ENCODE measurements at places on chromosomes 7 and 10.

DNA sequence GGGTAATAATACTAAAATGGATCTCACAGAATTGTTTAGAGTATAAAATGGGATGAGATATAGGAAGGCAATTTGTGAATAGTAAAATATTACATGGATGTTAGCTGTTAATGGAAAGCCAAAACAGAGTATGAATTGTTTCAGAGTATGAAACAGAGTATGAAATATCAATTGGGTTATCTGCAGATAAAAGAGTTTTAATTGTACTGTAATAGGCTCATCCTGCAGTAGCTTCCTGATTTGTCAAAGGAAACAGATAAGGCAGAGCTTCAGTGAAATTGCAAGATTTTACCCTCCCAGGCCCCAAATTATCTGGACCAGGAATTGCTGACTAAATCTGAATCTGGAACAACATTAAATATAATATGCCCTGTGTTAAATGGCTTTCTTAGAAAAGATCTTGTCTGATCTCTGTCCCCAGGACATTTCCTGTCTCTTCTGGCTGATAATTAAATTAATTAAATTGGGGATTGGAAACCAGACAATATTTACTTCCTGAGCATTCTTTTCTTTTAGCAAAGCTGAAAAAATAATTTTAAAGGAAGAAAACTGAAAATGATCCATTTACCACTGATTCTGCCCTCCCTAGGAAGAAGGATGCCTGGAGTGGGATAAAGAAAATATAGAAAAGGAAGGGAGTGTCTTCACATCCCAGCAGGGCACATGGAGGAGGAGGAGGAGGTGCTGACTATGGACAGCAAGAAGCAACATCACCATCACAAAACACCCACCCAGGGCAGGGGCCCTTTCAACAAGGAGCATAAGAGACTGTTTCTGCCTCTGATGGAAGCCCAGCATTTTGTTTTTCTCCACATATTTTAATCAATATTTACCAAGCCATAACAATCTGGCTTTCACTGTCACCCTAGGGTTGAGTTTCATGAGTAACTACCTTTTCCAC is 18.5 kb downstream of the PTN start:
- no peak for DNase-seq

DNA sequence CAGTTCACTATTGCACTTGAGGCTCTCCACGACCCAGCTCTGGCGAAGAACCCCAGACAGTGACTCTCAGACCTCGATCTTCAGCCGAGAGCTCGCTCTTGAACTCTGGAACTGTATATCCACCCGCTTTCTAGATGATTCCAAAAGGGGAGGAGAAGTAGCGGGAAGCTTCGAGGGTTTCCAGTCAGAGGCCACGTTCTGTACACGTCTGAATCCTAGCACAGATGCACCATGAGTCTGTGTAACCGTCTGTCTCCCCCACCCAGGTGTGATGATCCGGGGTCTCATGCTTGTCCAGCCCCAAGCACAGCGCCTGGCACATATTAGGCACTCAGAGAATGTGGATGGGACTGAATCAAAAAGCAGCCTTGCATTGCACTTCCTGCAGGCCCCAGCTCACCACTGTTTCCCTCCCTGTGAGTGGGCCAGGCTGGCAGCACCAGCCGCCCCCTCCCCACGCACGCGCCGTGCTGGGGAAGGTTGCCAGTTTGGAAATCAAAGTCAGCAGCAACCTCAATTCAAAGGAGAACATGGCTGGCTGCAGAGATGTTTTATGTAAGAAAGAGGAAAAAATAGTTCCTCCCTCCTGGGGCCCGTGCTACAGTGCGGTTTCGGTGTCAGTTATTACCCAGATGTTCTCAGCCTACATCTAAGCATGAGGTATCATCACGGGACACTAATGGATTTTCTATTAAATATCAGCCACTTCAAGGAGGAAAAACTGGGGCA is 5.7 kb downstream of the GRID2IP start:
- no peak for DNase-seq

DNA sequence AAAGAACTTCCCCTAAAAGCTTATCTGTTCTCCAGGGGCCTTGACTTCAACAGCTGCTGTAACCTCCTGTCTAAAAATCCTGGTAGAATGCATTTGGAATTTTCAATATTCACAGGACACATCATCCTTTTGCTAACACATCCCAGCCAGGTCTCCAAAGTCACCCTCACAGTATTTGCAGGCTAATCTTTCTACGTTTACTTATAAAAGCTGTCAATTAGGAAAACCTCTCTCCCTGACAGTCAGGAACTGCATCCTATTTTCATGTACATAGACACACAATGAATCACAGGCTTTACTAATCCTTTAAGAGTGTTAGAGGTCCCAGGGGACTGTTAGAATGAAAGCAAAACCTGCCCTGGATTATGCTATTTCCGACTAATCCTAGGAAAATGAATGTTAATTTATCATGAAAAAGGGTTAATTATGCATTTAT is 102.2 kb downstream of the GFRA1 start:
- no peak for DNase-seq

DNA sequence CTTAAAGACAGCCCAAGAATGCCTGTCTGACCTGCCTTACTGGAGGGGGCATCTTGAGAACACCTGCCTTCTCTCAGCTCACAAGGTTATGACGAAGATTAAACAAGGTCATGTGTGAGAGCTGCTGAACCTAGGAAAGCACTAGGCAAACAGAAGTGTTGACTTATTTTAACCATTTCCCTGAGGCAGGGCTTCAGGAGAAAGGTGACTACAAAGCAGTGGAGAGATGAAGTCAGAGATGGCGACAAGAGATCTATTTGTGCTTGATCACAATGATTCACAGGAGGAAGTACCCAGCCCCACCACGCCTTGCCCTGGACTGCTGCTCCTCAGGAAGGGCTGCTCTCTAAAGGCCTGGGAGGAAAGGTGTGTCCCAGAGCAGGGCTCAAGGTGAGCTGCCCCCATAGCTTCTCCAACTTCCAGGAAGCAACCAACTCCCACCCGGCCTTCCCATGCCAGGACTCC is 27.8 kb downstream of the STN1 start:
- DNase-seq, result no peak

DNA sequence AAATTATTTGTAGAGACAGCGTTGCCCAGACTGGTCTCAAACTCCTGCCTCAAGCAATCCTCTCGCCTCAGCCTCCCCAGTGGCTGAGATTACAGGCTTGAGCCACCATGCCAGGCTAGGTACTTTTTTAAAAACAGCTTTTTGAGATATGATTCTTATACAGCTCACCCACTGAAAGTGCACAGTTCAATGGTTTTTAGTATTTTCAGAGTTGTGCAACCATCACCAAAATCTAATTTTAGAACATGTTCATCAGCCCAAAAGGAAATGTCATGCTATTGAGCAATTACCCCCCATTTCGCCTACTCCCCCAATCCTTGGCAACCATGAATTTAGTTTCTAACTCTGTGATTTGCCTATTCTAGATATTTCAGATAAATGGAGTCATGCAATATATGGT is 73.7 kb downstream of the EVX1 start:
- no peak for DNase-seq

- DNase-seq, result no peak
Observed at GRCh38 chr10:116765648-116766081, 23.3 kb upstream of the HSPA12A start.

DNA sequence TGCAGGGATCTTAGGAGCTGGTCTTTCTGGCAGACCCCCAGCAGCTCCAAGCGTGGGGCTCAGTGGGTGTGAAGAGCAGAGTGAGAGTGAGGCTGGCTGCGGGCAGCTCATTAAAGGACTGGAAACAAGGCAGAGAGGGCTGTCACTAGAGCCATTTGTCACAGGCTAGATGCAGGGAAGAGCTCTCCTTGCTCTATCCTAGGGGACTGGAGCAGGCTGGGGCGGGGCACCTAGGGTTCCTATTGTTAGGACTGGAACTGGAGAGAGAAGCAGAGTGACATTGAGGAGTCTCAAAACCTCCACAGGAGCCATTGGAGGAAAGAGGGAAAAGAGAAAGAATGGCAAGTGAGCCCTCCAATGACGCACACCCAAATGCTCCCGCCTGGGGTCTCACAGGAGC is 772 bp upstream of the DDC start:
- DNase-seq, result no peak

DNA sequence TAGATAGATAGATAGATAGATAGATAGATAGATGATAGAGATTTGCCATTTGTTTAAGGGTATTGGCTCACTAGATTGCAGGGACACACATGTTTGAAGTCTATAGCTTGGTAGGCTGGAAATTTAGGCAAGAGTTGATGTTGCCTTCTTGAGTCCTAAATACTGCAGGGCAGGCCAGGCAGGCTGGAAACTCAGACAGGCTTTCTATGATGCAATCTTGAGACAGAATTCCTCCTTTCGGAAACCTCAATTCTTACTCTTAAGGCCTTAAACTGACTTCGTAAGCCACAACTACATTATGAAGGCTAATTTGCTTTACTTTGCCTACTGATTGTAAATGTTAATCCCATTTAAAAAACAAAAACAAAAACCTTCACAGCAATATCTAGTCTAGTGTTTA is 322.9 kb upstream of the AKR1E2 start:
- DNase-seq, result no peak

- no peak for DNase-seq
Observed at GRCh38 chr10:85047170-85047834, 718.9 kb downstream of the CCSER2 start.

DNA sequence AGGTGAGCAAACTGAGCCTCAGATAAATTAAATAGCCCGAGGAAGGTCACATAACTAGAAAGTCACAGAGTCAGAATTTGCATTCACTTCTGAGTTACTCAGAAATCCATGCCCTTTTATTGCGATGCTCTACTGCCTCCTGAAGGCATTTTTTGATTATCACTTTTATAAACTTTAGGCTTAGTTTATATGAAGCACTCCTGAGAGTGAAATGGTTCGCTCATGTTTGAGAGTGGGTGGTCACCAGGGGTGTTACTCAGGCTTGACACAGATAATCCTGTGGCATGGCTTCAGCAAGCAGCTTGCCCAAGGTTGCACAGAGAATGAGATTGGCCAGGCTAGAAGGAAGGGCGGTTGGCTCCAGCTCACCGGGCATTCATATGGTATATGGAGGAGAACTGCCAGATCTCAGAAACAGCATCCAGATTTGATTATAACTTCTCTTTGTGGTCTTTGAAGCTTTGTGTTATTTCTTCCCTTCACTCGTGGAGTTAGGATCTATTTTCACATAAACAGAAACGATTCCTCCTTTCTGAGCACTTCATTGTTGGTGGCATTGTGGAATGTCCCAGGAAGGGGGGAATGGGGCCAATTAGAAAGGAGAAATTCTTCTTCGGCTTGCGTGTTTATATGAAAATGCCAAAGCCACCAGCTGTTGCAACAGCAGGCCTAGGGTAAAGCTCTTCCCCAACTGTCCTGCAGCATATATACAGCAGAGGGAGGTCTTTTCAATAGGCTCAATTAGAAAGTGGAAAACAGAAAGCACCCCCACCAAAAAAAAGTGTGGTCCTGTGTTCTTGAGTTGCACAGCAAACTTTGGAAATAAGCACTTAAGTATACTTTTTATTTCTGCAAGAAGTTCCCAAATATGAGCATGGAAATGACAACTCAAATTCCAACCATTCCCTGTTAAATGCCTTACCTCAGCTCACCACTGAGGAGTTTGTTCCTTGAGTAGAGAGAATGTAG is 628.8 kb downstream of the SUGCT start:
- DNase-seq, result no peak

GRCh38 chr7:29639886-29640595 is 76.4 kb downstream of the PRR15 start:
- DNase-seq, result no peak

DNA sequence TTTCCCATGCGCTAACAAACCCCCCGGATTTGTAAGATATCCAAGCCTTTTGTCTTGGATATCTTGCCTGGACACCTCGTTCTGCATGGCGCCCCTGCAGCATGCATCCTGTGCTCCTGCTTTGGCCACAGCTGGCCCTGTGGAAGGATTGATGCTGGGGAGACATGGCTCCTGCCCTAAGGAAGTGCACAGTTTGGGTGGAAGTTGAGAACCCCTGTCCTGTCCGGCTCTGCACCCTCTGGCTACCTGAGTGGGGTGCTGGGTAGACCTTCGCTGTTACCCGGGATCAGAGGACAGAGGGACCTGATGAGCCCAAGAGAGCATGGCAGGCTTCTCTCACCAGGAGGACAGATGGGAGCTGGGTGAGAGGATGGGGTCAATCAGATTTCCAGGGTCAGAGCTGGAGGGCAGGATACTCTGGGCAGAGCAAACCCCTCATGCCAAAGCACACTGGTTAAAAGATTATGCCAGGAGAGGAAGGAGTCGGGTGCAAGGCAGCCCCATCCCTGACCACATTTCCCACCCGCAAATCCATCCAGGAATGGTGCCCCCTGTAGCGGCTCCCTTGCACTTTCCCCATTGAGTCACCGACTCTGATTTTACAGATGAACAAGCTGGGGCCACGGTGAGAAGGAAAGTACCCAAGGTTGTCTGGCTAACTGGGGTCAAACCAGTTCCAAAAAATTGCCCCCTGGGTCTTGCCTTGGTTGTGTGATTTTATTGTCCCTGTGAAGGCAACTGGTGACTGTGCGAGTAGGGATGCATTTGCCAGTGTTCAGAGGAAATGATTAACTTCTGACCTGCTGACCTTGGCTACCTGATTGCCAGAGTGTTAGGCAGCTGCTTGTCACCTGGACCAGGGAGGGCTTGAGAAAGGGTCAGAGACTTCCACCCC is 290.1 kb upstream of the ZMIZ1 start:
- no peak for DNase-seq

DNA sequence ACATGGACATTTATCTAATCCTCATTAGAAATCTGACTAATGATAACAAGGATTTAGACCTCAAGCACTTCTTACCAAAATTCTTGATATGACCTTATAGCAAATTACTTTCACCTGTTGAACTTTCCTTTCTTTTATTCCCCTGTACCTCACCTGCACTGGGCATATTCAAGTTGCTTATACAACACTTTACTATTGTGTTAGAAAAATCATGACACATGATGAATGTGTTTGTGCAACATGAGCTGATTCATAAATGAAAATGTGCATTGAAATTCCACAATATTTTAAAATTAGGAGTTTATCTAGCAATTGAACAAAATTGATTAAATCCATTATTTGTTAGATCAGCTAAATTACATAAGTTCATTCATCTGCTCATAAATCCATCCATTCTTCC is 160.6 kb downstream of the CFTR start:
- no peak for DNase-seq

DNA sequence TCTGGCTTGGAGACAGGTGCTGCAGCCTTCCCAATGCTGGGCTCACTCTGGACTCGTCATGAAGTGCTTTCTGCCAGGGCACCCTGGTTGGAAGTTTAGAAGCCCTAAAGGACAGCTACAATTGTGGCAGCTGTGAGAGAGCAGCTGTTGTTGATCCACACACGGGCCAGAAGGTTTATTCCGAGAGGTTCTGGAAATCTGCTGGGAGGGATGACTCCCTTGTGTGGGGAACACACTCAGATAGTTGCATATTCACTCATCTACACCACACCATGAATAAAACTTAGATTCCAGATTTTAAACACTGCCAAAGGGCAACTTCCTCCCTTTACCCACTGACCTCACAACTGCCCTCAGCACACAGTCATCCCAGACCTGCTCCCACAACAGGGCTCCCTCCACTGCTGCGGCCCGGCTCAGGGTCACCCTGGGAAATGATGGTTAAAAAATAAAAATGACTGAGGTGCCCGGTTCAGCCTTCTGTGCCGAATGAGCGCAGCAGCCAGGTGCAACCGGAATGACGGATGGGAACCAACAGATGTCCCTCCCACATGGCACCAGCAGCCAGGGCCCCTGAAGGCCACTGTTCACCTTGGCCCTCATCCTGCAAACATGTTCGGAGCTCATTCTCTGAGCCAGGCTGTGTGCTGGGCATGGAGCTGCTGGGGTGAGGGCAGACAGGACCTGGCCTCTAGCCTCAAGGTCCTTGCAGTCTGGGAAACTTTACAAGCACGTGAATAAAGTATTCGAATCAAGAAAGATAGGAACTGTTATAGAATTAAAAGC is 40.2 kb downstream of the ASB13 start:
- no peak for DNase-seq

- no peak for DNase-seq
Observed at GRCh38 chr10:51447119-51447518, 252.3 kb downstream of the CSTF2T start.

Data from NCI-H2107 (cell line).